B cell (primary cell): ENCODE measurements at places on chromosomes 5 and 9.
A peak's percentile ranks its signal among the peaks of the same experiment; 100 is the strongest.

DNA sequence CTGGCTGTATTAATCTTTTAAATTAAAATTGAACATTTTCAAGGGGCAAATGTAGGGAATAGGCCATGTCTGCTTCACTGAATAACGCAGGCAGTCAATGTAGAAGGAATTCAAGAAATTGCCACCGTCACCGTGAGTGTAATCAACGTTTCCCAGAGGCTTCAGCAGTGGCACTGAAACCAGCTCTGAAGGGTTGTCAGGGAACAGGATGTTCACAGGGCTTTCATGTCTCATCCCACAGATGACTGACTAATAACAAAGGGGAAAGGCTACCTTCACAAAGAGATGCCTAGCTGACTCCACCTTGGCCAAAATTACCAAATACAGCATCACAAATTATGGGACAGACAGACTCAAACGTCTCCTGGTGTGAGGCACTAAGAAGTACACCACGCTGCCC lies 70.4 kb upstream of the SIMC1 start:
- H3K4me1 ChIP-seq: no peaks in the 10 kb centered on the region
- no peaks in the 10 kb centered on the region for H3K27me3 ChIP-seq
- H3K27ac ChIP-seq: no peak overlapping the region
- no peak overlapping the region for H3K4me3 ChIP-seq
- no peak for DNase-seq

- H3K36me3 ChIP-seq: no peaks in the 10 kb centered on the region
- H3K4me3 ChIP-seq: no peak overlapping the region
- H3K27me3 ChIP-seq: no peaks in the 10 kb centered on the region
- no peak overlapping the region for H3K27ac ChIP-seq
- DNase-seq: no peak
- H3K4me1 ChIP-seq: no peaks in the 10 kb centered on the region
Observed at GRCh38 chr9:74369844-74370243, 127.3 kb upstream of the RORB start.

- peaks cover 36% of the 10 kb centered on the region for H3K4me1 ChIP-seq
- H3K27me3 ChIP-seq: no peaks in the 10 kb centered on the region
- no peak overlapping the region for H3K4me3 ChIP-seq
- H3K27ac ChIP-seq: no peak overlapping the region
Observed at GRCh38 chr5:62326702-62327101, 20.7 kb downstream of the KIF2A start.

- no peak for DNase-seq
- H3K27ac ChIP-seq: no peak overlapping the region
- no peak overlapping the region for H3K4me3 ChIP-seq
- H3K27me3 ChIP-seq: no peaks in the 10 kb centered on the region
- no peaks in the 10 kb centered on the region for H3K4me1 ChIP-seq
- H3K36me3 ChIP-seq: no peaks in the 10 kb centered on the region
Observed at GRCh38 chr5:171709930-171710329, 75.7 kb upstream of the SMIM23 start.

DNA sequence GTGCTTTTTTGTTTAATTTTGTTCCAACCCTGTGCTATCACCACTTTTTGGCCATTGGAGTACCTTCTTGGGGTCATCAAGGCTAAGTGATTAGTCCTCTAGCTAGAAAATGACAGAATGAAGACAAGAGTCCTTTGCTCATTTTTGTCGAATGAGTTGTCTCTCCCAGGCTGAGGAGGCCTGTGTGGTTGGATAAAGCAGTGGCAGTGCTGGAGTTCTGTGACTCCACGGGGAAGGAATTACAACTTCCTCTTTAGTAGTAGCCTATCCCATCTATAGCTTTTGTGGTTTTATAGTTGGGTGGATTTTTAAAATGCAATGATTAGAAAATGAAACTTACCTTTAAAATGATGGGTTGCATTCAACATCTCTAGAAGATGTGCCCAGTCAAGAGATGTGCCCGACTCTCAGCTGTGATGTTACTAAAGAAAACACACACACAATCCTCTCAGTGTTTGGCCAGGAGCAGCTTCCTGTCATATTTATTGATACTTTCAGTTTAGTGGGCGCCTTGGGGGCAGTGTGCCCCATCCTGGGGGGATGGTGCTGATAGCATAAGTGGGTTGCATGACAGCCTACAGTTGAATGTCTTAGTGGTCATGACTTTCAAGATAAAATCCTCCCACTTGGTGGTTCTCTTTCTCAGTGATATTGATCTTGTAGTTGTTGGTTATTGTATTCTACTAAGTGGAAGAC lies 11.9 kb downstream of the OTULINL start:
- H3K36me3 ChIP-seq: no peaks in the 10 kb centered on the region
- no peak for DNase-seq

GRCh38 chr5:43555895-43556606 lies 826 bp downstream of the PAIP1 start:
- H3K36me3 ChIP-seq: peaks cover 2% of the 10 kb centered on the region
- peak; percentile 78 for DNase-seq
- H3K27me3 ChIP-seq: no peaks in the 10 kb centered on the region

- DNase-seq: no peak
- no peaks in the 10 kb centered on the region for H3K27me3 ChIP-seq
- H3K4me1 ChIP-seq: peaks cover 10% of the 10 kb centered on the region
- H3K27ac ChIP-seq: no peak overlapping the region
- H3K36me3 ChIP-seq: no peaks in the 10 kb centered on the region
- H3K4me3 ChIP-seq: no peak overlapping the region
Observed at GRCh38 chr5:127959152-127959764, 124.3 kb upstream of the SLC12A2 start.

- no peaks in the 10 kb centered on the region for H3K36me3 ChIP-seq
- no peaks in the 10 kb centered on the region for H3K27me3 ChIP-seq
- DNase-seq: no peak
- no peak overlapping the region for H3K27ac ChIP-seq
- no peak overlapping the region for H3K4me3 ChIP-seq
- H3K4me1 ChIP-seq: no peaks in the 10 kb centered on the region
Observed at GRCh38 chr9:98787766-98788335, 8.5 kb downstream of the ANKS6 start.

GRCh38 chr9:76153339-76153738 lies 240.9 kb downstream of the RFK start:
- H3K4me3 ChIP-seq: no peak overlapping the region
- H3K4me1 ChIP-seq: no peaks in the 10 kb centered on the region
- H3K36me3 ChIP-seq: no peaks in the 10 kb centered on the region

GRCh38 chr9:16708656-16709435 lies 161.6 kb downstream of the BNC2 start:
- H3K27ac ChIP-seq: no peak overlapping the region
- no peaks in the 10 kb centered on the region for H3K4me1 ChIP-seq
- no peaks in the 10 kb centered on the region for H3K27me3 ChIP-seq
- no peaks in the 10 kb centered on the region for H3K36me3 ChIP-seq
- H3K4me3 ChIP-seq: no peak overlapping the region
- DNase-seq: no peak

- no peak for DNase-seq
- H3K27ac ChIP-seq: no peak overlapping the region
- no peaks in the 10 kb centered on the region for H3K27me3 ChIP-seq
- H3K4me1 ChIP-seq: no peaks in the 10 kb centered on the region
- H3K4me3 ChIP-seq: no peak overlapping the region
Observed at GRCh38 chr5:146273109-146273508, 65.5 kb upstream of the POU4F3 start.

DNA sequence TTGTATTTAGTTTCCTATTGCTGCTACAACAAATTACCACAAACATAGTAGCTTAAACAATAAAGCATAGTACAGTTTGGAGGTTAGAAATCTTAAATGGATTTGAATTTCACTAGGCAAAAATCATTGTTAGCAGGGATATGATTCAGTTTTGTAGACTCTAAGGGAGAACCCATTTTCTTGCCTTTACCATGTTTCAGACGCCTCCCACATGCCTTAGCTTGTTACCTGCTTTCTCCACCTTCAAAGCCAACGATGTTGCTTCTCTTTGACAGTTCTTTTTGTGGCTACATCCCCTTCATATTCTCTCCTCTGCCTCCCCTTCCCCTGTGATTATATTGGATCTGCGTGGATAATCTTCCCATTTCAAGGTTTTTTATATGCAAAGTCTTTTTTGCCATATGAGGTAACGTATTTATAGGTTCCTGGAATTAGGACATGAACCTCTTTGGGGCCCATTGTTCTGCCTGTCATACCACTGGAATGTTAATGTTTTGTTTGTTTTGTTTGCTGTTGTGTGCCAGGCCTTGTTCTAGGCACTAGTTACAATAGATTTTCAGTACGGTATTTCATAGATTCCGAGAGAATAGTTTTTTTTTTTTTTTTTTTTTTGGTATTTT lies 54.1 kb downstream of the UHRF2 start:
- no peak for DNase-seq
- H3K4me3 ChIP-seq: no peak overlapping the region
- H3K27ac ChIP-seq: no peak overlapping the region
- no peaks in the 10 kb centered on the region for H3K4me1 ChIP-seq
- H3K27me3 ChIP-seq: no peaks in the 10 kb centered on the region
- H3K36me3 ChIP-seq: peaks cover 21% of the 10 kb centered on the region

DNA sequence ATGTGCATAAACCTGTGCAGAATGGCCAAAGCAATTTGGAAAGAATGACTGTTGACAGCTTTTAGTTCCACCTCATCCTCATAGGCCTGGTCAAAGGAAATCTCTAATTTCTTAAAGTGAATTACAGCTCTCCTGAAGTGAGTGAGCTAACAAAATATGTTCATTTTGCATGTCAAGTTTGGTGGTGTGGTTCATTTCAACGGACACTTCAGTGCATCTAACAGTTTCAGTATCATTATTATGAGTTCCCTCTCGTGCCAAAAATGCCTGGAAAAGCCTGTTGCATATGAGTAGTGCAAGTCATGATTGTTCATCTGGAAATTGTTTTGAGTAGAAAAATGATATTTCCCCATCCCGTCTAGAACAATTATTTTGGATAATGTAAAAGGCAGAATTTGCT lies 53.2 kb upstream of the HMHB1 start:
- no peaks in the 10 kb centered on the region for H3K36me3 ChIP-seq
- no peaks in the 10 kb centered on the region for H3K4me1 ChIP-seq
- H3K4me3 ChIP-seq: no peak overlapping the region
- no peak overlapping the region for H3K27ac ChIP-seq
- DNase-seq: no peak

DNA sequence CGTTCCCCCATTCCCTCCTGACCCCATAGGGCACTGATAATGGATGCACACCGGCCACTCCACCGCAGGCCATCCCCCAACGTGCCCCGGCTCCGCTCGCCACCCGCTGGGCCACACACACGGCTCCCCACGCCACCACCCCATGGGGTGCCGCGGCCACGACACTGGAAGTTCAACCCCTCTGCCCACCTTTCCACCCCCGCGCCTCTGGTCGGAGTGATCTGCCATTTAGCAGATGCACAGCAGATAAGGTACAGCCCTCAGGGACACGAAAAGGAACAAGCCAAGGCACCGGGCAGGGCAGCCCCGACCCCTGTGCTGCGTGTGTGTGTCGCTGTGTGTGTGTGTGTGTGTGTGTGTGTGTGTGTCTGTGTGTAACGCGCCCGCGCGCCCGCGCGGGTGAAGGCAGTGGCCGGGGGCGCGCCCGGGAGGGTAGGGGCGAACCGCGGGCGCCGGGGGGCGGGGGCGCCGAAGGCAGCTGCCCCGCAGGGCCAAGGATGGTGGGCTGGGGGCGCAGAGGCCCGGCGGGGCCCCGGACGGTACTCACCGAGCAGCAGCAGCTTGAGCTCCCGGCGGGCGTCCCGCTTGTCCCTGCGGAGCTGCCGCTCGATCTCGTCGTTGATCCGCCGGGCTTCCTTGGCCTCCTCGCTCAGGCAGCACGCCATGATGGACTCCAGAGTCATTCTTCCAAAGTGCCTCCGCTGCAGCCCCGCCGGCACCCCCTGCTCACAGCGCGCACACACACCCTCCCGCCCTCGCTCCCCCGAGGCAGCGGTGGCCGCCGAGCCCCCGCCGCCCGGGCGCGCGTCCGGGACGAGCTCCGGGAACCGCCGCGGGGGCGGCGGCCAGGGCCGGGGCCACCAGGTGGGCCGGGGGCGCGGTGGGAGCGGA lies 813 bp downstream of the GNAQ start:
- no peaks in the 10 kb centered on the region for H3K36me3 ChIP-seq
- peak overlapping the region; percentile 46 for H3K4me3 ChIP-seq
- DNase-seq: peak; percentile 51
- H3K4me1 ChIP-seq: peaks cover 25% of the 10 kb centered on the region
- no peaks in the 10 kb centered on the region for H3K27me3 ChIP-seq
- no peak overlapping the region for H3K27ac ChIP-seq

DNA sequence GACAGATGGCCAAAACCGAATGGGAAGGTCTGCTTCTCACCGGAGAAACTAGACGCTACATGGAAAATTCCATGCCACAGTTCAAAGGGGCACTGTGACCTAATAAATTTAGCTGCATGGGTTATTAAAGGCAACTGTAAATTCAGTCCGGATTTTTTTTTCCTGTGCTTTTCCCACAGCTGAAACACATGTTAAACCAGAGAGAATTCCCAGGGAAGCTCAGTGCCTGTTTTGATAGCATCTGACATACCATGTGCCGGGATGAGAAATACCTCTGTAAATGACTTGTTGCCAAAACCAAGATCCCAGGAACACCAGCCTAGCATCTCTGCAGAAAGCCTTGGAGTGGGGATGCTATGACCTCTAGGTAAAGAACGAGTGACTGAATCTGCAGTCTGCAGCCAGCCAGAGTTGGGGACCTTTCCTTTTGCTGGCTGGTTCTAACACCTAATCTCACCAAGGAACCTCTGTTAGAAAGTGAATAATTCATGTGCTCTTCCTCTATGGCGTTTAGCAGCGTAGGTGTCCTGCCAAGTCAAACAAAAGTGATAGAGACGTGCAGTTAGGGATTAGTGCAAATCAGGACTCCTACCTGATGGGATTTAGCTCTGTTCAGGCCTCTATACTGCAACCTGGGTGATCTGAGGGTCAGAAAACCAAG lies 77.9 kb downstream of the SLIT3 start:
- H3K27ac ChIP-seq: no peak overlapping the region
- no peaks in the 10 kb centered on the region for H3K4me1 ChIP-seq
- DNase-seq: no peak
- no peaks in the 10 kb centered on the region for H3K36me3 ChIP-seq
- no peaks in the 10 kb centered on the region for H3K27me3 ChIP-seq

- peaks cover 59% of the 10 kb centered on the region for H3K36me3 ChIP-seq
- H3K4me3 ChIP-seq: no peak overlapping the region
- no peak for DNase-seq
- no peaks in the 10 kb centered on the region for H3K4me1 ChIP-seq
- no peak overlapping the region for H3K27ac ChIP-seq
Observed at GRCh38 chr5:173954671-173955521, 34.1 kb upstream of the C5orf47 start.

- H3K4me1 ChIP-seq: no peaks in the 10 kb centered on the region
- H3K27ac ChIP-seq: no peak overlapping the region
- H3K36me3 ChIP-seq: no peaks in the 10 kb centered on the region
- H3K27me3 ChIP-seq: no peaks in the 10 kb centered on the region
- no peak for DNase-seq
Observed at GRCh38 chr9:17216646-17217045, 81.8 kb downstream of the CNTLN start.

GRCh38 chr5:61052882-61053281 lies 107.9 kb downstream of the NDUFAF2 start:
- H3K27me3 ChIP-seq: no peaks in the 10 kb centered on the region
- no peak overlapping the region for H3K4me3 ChIP-seq
- H3K27ac ChIP-seq: no peak overlapping the region
- no peak for DNase-seq
